ENCODE measurements at places on chromosomes 13 and 19. TPM values are rescaled to one million over a fixed set of nuclear protein-coding genes. Genes with fewer than 3 reads are reported as not detected.

The NLRP11 gene
- 0.23 TPM for total RNA-seq

The ZNF382 gene
- total RNA-seq: 0.75 TPM

The RNASEH2A gene
- total RNA-seq: 118 TPM

The ACTMAP gene
- 0.86 TPM for total RNA-seq

The HAUS5 gene
- total RNA-seq: 25.9 TPM

DNA sequence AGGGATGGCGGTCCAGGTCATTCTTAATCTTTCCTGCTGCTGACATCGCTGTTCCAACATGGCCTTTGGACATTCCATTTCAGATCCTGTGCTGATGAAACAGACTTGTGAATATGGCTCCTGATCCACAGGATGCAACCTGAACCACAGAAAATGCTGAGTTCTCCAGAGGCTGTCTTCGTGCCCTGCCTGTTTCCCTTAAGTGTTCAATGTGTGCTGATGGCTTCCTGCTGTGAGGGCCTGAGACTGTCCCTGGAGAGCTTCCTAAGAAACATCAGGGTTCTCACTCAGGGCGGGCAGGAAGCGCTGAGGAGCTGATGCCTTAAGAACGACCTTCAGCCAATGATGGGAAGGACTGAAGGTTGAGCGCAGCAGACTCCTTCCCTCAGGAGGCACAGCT, 909.4 kb downstream of the UQCRFS1 start:
- no peak for DNase-seq

- no peak for DNase-seq
Measured at GRCh38 chr19:32828139-32828538, 41.4 kb downstream of the SLC7A9 start.

DNA sequence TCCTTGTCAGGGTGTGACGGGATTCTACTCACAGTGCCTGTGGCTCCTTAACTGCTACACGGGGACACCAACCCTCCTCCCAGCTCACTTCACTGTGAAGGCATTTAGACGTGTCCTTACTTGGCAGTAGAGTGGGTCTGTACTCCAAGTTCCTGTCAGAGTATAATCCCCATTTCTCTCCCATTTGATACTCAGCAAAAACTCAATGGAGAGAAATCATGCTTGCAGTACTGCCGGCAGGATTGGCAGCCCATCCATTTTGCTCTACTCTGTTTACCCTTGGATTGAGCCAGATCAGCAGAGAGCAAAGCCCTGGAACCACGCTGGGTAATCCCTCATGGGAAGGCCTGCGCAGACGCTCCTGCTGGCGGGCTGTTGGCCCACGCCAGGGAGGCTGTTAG, 28.9 kb downstream of the ARL11 start:
- DNase-seq: no peak

DNA sequence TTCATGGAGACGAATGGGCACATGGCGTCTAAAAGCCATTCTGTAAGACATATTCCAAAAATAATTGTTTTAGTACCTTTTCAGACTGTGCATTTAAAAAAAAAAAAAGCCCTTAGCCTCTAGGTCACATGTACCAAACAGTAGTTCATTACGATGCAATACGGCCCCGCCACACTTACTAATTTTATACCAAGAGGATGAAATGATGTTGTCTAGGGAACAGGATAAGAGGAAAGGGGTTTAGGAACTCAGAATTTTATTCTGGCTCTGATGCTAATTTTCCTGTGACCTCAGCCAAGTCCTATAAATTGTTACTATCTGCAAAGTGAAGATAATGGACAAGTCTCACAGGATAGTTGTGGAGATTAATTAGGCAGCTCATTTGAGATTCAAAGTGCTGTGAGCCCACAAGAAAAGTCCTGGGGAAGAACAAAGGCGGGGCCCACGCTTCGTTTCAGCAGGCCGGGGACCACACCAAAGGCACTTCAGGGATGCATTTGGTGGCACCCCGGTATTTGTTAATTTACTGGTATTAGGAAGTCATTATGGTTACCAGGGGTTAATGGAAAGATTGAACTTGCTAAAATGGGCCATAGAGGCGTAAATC, 511.1 kb downstream of the IRS2 start:
- DNase-seq: no peak

DNA sequence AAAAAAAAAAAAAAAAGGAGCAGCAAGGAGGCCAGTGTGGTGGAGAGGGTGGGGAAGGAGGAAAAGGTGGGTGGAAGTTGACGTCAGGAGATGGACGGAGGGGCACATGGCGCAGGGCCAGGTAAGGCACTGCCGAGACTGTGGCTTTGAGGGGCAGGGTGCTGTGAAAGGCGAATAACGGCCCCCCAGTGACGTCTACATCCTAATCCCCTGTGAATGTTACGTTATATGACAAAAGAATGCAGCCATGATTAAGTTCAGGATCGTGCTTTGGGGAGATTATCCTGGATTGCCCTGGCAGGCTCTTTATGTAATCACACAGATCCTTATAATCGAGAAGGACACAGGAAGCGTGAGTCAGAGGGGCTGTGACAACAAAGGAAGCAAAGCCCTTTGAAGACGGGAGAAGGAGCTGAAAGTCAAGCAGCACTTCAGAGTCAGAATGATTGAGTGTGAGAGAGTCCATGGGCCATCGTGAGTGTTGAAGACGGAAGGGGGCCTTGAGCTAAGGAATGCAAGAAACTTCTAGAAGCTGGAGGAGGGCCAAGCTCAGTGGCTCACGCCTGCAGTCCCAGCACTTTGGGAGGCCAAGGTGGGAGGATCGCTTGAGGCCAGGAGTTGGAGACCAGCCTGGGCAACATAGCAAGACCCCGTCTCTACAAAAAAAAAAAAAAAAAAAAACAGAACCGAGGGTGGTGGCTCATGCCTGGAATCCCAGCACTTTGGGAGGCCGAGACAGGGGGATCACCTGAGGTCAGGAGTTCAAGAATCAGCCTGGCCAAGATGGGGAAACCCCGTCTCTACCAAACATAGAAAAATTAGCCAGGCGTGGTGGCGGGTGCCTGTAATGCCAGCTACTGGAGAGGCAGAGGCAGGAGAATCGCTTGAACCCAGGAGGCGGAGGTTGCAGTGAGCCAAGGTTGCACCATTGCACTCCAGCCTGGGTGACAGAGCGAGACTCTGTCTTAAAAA, 13.8 kb upstream of the CEACAM16 start:
- peak; percentile 82 for DNase-seq

GRCh38 chr19:49301165-49301865, 23.7 kb downstream of the SLC6A16 start:
- DNase-seq: peak; percentile 83

GRCh38 chr13:112651750-112652511, 37.9 kb upstream of the ATP11A start:
- DNase-seq: no peak

Data from PC-3 (cell line).